Stimulated activated CD8-positive, alpha-beta memory T cell treated with anti-CD3 and anti-CD28 coated beads, Interleukin-2, amount 100 ng/mL, for 1 hour (primary cell): ENCODE measurements at places on chromosomes 6 and 20.

- DNase-seq, result no peak
Observed at GRCh38 chr6:127570739-127571389, 6.1 kb upstream of the C6orf58 start.

- DNase-seq, result no peak
Observed at GRCh38 chr6:4383910-4384638, 248.7 kb upstream of the ECI2 start.

- no peak for DNase-seq
Observed at GRCh38 chr20:10643560-10643873, 30.3 kb downstream of the JAG1 start.

DNA sequence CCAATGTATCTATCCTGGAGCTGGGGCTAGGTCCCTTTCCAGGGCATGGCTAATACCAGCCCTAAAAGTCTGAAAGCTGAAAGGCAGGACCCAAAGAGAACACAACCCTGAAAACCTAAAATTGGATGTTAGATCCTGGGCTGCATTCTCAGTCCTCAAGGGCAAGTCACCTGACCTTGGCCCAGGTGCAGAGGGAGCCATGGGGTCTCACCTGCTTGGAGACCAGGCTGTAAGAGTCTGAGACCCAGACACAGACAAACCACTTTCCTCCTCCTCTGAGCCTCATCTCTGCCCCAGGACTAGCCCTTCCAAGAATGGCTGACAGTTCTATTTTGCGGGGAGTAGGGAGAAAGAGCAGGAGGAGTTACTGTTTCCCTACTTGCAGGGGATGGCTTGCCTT, 60.0 kb downstream of the EFCAB8 start:
- no peak for DNase-seq

GRCh38 chr6:13760307-13761304, 49.0 kb upstream of the RANBP9 start:
- no peak for DNase-seq

GRCh38 chr6:136334465-136334846, 44.8 kb upstream of the BCLAF1 start:
- no peak for DNase-seq

GRCh38 chr20:19161336-19161735, 51.1 kb upstream of the SLC24A3 start:
- DNase-seq, result no peak

- no peak for DNase-seq
Observed at GRCh38 chr6:101236709-101237108, 156.8 kb upstream of the GRIK2 start.

- DNase-seq, result no peak
Observed at GRCh38 chr6:158085261-158086053, 82.6 kb downstream of the SERAC1 start.
